ENCODE measurements at places on chromosomes 4 and X.

GRCh38 chrX:111568354-111568753 is 56.9 kb downstream of the SERTM2 start:
- H3K4me3 ChIP-seq, result no peak overlapping the region
- H3K27ac ChIP-seq, result no peak overlapping the region
- H3K4me1 ChIP-seq, result no peaks in the 10 kb centered on the region
- no peak for DNase-seq
- H3K27me3 ChIP-seq, result no peaks in the 10 kb centered on the region

DNA sequence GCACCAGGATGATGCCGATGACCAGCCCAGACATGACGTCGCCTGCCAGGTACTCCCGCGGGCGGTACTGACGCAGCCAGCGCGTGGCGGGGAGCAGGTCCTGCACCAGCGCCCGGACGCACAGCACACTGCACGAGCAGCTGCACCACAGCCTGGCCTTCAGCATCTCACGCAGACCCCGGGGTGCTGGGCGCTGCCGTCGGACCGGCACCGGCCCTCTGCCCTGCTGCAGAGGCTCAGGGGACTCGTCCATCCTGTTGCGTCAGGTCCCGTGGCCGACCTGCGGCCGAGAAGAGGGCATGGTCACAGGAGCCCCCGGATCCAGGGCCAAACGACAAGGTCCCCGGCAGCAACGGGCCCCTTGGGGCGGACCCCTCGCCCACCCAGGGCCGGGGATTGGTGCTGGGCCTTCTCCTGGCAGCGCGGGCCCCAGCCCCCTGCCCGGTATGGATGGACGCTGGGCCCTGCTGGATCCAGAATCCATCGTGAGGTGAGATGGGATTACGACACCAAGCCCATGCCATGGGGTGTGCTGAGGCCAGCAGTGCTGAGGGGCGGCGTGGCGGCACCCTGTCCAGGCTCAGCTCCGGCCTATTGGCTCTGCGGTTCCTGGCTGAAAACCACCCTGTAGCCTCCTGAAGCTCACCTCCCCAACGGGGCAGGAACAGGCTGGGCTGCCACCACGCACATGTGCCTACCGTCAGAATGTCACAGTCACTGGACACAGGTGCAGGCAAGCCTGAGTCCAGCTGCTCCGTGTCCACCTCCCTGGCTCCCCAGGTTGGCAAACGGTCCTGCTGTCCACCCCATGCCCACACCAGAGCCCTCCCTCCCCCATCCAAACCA is 1.5 kb downstream of the SLC26A1 start:
- no peaks in the 10 kb centered on the region for H3K36me3 ChIP-seq
- H3K27me3 ChIP-seq, result peaks cover 7% of the 10 kb centered on the region
- no peak overlapping the region for H3K27ac ChIP-seq
- no peak overlapping the region for H3K4me3 ChIP-seq

DNA sequence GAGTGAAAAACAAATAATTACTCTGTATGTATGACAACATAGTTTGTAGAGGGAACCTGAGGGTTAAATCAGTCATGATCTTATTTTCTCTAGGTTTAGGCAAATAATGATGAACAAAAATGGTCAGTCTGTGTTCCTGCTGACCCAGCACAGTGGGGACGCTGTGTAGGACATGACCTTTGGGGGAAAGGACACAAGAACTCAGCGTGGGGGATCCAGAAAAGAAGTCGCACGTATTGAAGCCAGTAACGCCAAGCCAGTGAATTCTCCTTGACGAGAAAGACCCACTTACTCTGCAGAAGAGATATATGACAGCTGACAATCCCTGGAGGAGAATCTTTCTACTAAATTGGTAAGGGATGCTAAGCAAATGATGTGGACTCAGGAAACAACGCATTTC is 36.6 kb downstream of the HELT start:
- H3K27ac ChIP-seq, result no peak overlapping the region
- no peaks in the 10 kb centered on the region for H3K4me1 ChIP-seq
- no peak overlapping the region for H3K4me3 ChIP-seq
- H3K27me3 ChIP-seq, result no peaks in the 10 kb centered on the region

DNA sequence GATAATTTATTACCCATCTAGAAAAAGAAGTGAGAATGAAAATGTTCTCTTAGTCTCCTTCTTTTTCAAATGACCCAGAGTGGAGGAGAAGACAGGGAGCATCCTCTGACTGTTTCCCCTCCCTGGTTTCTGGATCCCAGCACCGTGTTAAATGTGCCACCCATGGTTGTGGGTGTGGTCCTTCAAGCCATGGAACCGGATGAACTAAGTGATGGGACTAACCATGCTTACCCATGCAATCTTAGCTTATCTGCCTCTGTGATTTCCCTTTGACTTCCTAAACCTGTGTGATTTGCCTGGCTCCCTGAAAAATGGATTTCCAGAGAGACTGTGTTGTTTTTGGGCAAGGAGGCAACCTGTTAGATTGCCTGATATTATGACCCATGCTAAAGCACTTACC is 437.1 kb downstream of the MAGEB5 start:
- no peaks in the 10 kb centered on the region for H3K27me3 ChIP-seq
- no peak for DNase-seq
- no peak overlapping the region for H3K27ac ChIP-seq
- H3K4me1 ChIP-seq, result no peaks in the 10 kb centered on the region
- H3K4me3 ChIP-seq, result no peak overlapping the region

- H3K27ac ChIP-seq, result no peak overlapping the region
- no peaks in the 10 kb centered on the region for H3K36me3 ChIP-seq
- no peaks in the 10 kb centered on the region for H3K4me1 ChIP-seq
- no peak for DNase-seq
Observed at GRCh38 chr4:106602711-106603110, 234.1 kb upstream of the GIMD1 start.

DNA sequence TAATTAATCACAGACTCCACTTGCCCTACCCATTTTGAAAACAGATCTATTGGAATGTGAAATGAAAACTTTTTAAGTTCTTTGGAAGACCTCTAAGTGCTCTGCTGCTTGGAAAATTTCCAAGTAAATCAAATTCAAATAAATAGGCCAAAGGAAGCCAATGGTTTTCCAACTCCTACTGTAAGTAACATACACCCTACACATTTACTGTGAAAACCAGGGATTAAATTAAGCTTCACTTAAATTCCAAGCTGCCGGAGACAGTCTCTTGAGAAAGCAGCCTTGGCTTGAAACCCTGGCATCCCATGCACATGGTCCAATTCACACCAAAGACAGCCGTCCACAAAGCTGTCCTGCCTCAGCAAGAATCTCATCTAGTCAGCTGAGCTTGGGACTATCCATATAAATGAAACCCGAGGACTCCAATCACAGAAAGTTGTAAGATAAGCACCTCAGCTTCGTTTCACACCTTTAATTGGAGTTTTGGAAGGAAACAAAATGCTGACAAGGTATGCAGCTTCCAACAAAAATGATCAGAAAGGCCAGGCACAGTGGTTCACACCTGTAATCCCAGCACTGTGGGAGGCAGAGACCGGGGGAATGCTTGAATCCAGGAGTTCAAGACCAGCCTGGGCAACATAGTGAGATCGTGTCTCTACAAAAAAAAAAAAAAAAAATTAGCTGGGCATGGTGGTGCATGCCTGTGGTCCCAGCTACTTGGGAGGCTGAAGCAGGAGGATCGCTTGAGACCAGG is 88.6 kb downstream of the APBB2 start:
- H3K4me3 ChIP-seq, result no peak overlapping the region
- no peak for DNase-seq
- no peaks in the 10 kb centered on the region for H3K36me3 ChIP-seq
- no peaks in the 10 kb centered on the region for H3K4me1 ChIP-seq

DNA sequence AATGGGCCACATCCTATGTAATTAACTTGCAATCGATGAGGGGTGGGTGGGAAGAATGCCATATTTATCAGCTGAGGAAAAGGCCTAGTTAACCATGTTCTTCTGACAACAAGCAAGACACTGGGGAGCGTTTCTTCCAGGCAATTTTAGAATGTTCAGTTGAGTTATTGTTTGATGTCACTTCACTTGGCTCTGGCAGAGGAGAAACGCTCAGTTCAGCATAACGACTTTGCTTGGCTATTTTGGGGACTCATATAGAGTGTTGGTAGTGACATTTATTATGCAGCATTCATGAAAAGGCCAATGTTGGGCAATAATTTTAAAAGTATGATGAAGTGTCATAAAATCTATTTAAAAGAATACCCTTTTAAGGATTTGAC is 648 bp downstream of the SYNPO2 start:
- peak overlapping the region; percentile 88 for H3K27ac ChIP-seq
- H3K4me1 ChIP-seq, result no peaks in the 10 kb centered on the region
- H3K4me3 ChIP-seq, result peak overlapping the region; percentile 75
- no peaks in the 10 kb centered on the region for H3K36me3 ChIP-seq

DNA sequence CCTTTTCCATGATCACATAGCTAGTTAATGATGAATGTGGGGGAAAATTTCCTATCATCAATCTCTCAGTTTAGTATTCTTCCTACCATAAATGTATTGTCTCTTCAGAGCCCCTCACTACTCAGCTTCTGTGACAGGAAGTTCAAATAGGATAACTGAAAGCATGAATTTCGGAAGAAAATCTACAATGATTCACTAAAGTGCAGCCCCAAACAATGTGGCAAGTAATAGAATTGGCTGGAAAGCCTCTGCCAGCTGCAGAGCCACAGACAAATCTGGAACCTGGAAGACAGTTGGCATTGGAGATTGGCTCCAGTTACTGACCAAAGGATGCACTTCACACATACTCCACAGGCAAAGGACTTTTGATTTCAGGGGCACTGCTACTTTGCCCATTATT is 35.2 kb downstream of the EGF start:
- H3K27ac ChIP-seq, result no peak overlapping the region
- peaks cover 69% of the 10 kb centered on the region for H3K36me3 ChIP-seq
- no peak for DNase-seq

GRCh38 chr4:54371173-54371572 is 142.1 kb downstream of the PDGFRA start:
- H3K27ac ChIP-seq, result no peak overlapping the region
- H3K4me3 ChIP-seq, result no peak overlapping the region
- peaks cover 12% of the 10 kb centered on the region for H3K4me1 ChIP-seq

GRCh38 chr4:142369141-142369540 is 477.0 kb downstream of the INPP4B start:
- H3K4me1 ChIP-seq, result peaks cover 18% of the 10 kb centered on the region
- H3K4me3 ChIP-seq, result no peak overlapping the region
- no peak overlapping the region for H3K27ac ChIP-seq
- H3K36me3 ChIP-seq, result no peaks in the 10 kb centered on the region
- DNase-seq, result no peak
- H3K27me3 ChIP-seq, result no peaks in the 10 kb centered on the region

GRCh38 chrX:19718642-19719041 is 168.8 kb downstream of the SH3KBP1 start:
- H3K27me3 ChIP-seq, result no peaks in the 10 kb centered on the region
- no peak overlapping the region for H3K4me3 ChIP-seq
- H3K27ac ChIP-seq, result no peak overlapping the region
- DNase-seq, result no peak

DNA sequence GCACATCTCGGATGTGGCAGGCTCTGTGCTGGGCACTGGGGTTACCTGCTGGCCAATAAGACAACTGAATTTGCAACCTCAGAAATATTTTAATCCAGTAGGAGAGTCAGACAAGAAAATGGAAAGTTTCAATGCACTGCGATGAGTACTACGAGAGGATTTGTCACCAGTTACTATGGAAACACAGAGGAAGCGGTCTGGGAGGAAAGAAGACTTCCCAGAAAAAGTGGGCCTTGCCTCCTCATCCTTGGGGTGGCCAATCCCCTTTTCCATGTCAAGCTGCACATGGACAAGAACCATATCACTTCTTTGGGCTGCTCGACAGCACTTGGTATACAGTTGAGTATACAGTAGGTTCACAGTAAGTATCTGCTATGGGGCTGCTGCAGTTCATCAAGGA is 67.6 kb downstream of the FAM184B start:
- DNase-seq, result no peak
- H3K4me1 ChIP-seq, result no peaks in the 10 kb centered on the region
- no peak overlapping the region for H3K4me3 ChIP-seq
- no peak overlapping the region for H3K27ac ChIP-seq
- H3K36me3 ChIP-seq, result no peaks in the 10 kb centered on the region

DNA sequence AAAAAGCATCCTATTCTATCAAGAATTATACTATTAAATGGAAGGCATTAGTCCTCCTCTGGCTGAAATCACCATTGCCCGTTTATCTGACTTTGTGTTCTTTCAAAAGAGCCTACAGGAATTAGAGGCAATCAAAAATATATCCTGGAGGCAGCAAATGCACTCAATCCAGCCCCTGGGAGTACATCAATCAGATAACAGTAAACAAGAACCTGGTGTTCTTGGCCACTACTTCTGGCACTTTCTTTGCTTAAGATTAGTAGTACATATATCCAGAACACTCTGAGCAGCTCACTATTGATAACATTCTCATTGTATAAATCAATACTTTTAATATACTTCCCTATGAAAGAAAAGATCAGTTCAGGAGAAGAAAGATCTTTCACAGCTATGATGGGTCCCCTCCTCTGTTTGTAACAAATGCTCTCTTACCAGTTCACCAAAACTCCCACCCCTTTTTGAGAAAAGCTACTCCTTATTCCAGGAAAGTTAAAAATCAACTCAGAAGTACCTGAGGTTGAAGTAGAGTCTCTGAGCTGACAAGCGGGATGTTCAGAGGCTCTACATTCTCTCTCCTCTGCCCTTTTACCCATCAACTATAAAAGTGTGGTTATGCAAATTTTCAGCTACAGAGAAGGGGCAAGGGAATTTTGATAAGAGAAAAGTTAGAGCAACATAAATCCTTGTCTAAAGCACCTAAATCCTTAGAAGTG is 176.0 kb downstream of the COX18 start:
- no peaks in the 10 kb centered on the region for H3K4me1 ChIP-seq
- DNase-seq, result no peak
- H3K36me3 ChIP-seq, result no peaks in the 10 kb centered on the region
- no peak overlapping the region for H3K4me3 ChIP-seq
- no peak overlapping the region for H3K27ac ChIP-seq

DNA sequence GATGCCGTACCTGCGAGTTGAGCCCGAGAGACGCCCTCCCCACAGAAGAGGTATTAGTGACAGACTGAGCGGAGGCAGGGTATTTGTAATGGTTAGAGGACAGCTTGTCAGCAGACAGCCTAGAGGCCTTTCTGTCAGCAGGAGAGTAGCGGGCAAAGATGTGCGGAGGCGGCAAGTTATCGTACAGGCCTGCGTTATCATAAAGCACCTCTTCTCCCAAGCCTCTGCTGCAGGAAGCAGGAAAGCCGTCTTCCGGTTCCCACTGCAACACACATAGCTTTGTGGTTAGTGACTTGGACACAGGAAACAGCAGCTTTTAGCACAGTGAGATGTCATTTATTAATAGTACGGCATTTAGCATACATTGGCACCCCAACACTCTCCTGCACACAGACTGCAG is 158.3 kb downstream of the AFAP1 start:
- H3K27ac ChIP-seq, result no peak overlapping the region
- no peak for DNase-seq
- H3K4me3 ChIP-seq, result no peak overlapping the region
- no peaks in the 10 kb centered on the region for H3K4me1 ChIP-seq

- H3K4me3 ChIP-seq, result no peak overlapping the region
- H3K27ac ChIP-seq, result no peak overlapping the region
- H3K27me3 ChIP-seq, result no peaks in the 10 kb centered on the region
- H3K36me3 ChIP-seq, result no peaks in the 10 kb centered on the region
- no peak for DNase-seq
Observed at GRCh38 chr4:98381306-98381705, 120.1 kb downstream of the RAP1GDS1 start.

GRCh38 chrX:123731258-123731986 is 1.4 kb downstream of the THOC2 start:
- H3K27ac ChIP-seq, result peak overlapping the region; percentile 87
- H3K36me3 ChIP-seq, result no peaks in the 10 kb centered on the region
- H3K4me1 ChIP-seq, result peaks cover 15% of the 10 kb centered on the region
- H3K27me3 ChIP-seq, result no peaks in the 10 kb centered on the region
- no peak for DNase-seq

All from psoas muscle (tissue), 8 donors.